Activated CD8-positive, alpha-beta memory T cell treated with anti-CD3 and anti-CD28 coated beads for 1 hour (primary cell): ENCODE measurements at places on chromosomes 1 and 21.
A peak's percentile ranks its signal among the peaks of the same experiment; 100 is the strongest.

GRCh38 chr1:232049335-232049734 lies 422.7 kb downstream of the DISC1 start:
- DNase-seq, result no peak

GRCh38 chr1:193318347-193318746 lies 131.9 kb upstream of the B3GALT2 start:
- no peak for DNase-seq

GRCh38 chr1:76038287-76039004 lies 36.1 kb upstream of the ST6GALNAC3 start:
- DNase-seq, result no peak

DNA sequence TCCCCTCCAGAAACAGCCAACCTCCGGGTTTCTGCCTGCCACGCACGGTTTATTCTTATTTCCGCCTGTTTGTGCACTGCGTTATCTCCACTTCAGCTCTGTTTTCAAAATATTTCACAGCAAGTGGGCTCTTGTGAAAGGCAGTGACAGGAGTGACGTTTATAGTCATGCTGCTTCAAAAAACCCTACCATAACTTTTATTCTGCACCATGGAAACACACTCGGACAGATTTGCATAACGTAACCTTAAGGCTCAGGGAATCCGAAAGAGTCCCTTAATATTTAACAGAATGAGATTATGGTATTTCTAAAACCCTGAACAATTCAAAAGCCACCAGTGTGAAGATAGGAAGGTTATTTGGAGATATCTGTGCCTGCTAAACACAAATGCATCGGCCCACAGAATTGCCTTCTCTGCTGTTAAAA lies 782 bp upstream of the SDE2 start:
- peak; percentile 34 for DNase-seq

DNA sequence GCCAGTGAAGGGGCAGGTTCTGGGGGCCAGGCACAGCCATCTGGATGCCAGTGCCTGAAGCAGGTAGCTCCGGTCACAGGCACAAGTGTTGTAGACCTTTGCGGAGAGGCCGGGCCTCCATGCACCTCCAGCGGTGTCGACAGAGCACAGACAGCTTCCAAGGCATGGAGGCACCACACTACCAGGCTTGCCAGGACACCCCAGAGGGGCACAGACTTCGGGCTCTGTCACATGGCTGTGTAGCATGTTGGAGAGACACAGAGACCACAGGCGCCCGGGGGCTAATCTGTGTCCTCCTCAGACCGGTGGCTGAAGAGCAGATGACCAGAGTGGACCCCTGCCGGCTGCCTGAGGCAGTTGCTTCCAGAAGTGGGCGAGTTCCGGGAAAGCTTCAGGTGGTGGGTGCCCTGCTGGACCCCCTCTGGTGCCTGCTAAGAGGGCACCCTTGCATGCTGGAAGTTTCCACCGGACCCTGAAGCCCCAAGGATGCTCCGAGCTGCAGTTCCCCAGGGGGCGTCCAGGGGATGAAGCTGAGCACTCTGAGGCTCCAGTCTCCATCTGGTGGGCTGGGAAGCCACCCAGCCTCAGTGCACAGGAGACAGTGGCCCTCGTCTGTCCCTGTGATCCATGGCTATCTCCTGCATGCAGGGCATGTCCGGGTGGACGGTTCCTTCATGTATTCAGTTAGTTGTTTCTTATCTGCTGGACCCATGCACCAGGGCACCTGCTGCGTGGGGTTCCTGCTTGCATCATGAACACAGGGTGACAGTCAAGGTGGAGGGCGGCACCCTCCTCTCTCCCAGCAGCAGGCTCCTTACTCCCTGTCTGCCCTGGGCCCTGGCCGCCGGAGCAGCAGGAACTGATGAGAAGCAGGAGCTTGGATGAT lies 82.4 kb downstream of the OBSCN start:
- DNase-seq, result no peak

DNA sequence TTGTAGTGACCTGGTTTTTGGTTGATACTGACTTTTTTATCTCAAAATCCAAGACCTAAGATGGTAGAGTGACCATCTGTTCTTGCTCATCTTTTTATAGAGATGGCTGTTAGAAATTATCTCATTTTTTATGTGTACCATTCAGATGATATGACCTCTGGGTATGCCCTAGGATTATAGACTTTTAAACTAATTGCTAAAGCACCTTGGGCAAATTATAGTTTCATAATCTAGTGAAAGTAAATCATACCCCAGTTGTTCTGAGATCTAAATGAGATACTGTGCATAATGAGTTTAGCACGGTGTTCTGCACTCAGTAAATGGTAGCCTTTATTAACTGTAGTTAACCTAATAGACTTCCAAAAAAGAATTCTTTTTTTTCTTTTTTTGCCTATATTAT lies 182.6 kb upstream of the L1TD1 start:
- no peak for DNase-seq

GRCh38 chr1:200168926-200169325 lies 141.4 kb downstream of the NR5A2 start:
- no peak for DNase-seq

DNA sequence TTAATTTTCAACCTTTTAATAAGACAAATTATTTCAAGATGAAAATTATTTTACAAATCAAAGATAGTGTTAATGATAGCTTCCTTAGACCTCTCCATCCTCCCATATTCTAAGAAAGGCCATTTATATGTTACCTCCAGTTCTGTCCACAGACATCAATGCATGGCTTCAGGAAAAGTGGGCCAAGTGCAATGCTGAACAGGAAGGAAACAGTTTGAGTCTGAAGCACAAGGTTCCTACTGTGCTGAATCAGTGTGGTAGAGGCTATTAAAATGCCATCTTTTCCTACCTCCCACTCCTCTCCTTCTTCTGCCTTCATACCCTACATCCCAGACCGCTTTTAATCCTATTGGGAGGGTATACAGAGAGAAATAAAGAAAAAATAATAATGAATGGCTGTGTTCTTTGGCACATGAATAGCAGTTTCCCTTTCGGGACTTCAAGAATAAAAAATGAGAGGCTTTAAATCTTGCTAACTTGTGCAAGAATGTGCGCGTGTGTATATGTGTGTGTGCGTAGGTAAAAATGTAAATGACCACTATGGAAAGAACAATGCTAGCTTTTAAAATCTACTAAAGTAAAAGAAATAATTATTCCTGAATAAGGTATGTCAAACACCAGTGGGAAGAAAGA lies 62.6 kb upstream of the C1orf105 start:
- no peak for DNase-seq

- no peak for DNase-seq
These were observed 73.1 kb upstream of the GJB5 start for GRCh38 chr1:34681480-34682451.

DNA sequence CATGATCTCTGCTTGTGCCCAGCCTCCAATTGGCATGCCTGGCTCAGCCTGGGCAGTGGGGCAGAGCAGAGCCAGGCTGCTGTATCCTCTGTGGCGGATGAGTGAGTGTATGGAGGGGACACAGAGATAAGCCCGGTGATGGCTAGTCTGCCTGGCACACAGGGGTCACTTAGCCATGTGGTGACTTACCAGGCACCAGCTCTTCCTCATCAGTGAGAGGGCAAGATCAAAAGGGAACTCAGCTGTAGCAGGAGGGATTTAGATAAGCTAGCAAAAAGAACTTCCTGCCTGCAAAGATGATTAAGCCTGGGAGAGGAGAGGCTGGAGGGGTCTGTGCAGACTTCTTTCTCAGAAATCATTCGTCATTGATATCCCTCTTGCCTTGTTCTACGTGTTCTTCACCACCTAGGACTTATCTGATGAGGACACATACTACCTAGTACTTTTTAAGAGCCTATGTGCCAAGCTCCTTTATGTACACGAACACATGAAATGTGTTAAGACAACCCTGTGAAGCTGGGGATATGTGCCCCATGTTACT lies 7.9 kb downstream of the KIF21B start:
- DNase-seq, result no peak

DNA sequence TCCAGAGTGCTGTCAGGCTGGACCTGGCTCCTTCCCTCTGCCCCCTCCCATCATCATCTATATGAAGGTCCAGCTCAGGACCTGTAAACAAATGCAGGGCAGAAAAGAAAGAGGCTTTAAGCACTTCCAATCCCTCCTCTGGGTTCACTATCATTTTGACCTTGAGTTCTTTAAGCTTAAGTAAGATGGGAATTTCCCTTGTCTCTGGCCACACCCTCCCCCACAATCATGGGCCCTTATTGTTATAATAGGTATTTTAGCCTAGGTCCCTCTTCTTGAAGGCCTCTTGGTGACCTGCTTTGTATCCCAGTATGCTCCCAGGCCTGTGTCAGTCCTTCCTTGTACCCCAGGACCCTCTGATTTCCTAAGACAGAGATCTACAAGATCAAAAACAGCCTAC lies 45.1 kb upstream of the EPS15 start:
- no peak for DNase-seq

GRCh38 chr1:8965121-8965820 lies 19.6 kb downstream of the CA6 start:
- no peak for DNase-seq

DNA sequence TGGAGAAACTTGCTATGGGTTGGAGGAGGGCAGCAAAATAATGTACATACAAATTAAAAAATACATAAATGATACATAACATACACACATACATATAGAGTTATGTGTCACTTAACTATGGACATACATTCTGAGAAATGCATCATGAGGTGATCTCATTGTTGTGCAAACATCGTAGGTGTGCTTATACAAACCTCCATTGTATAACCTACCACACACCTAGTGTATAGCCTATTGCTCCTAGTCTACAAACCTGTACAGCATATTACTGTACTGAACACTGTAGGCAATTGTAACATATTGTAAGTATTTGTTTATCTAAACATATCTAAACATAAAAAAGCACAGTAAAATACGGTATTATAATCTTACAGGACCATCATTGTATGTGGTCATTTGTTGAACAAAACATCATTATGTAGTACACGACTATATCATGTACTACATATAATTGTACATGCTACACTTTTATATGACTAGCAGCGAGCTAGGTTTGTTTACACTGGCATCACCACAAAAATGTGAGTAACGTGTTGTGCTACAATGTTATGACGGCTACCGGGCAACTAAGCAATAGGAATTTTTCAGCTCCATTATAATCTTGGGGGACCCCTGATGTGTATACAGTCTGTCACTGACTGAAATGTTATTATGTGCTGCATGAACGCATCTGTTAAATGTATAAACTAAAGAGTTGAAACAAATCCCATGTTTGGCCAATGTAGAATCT lies 35.5 kb downstream of the ITGB3BP start:
- DNase-seq, result no peak

GRCh38 chr1:181080556-181080955 lies 7.9 kb upstream of the IER5 start:
- DNase-seq, result no peak

- DNase-seq, result no peak
These were observed 87.3 kb downstream of the TBX15 start for GRCh38 chr1:118900643-118901440.

DNA sequence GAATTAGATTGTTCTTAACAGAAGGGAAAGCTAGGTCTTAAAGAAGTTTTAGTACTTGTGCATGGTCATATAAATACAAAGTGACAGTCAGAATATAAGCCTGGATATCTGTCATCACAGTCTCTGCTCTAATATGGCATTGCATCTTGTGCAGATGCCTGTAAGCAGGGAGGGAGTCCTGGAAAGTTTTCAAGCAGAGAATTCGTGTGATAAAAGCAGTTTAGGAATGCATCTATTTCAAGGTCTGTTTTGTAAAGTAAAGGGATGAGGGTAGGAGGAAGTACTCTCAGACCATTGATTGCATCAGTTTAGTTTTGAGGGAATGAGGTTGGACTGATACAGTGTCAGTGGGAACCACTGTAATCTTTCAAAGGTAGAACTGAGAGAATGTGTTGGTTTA lies 30.6 kb downstream of the IARS2 start:
- DNase-seq, result no peak

- no peak for DNase-seq
These were observed 207.4 kb upstream of the NRIP1 start for GRCh38 chr21:15272171-15272570.

GRCh38 chr21:45313682-45314081 lies 26.0 kb upstream of the POFUT2 start:
- no peak for DNase-seq

- DNase-seq, result no peak
These were observed 57.5 kb downstream of the HSD3B1 start for GRCh38 chr1:119564548-119564947.

- DNase-seq, result no peak
These were observed 360.8 kb downstream of the GPATCH2 start for GRCh38 chr1:217270101-217270500.

DNA sequence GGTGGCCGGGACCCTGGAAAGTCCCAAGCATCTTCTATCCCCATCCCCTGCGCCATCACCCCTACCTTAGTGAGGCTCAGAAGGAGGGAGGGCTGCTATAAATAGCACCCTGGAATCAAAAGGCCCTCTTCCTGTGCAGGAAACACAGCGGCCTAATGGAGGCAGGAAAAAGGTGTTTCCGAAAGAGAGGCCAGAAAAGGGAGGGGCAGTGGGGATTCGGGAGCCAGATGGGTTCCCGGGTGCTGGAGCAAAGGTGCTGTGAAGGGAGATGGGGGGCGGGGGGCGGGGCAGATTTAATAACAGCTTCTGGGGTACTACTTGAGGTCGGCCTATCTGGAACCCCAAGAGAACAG lies 16.6 kb downstream of the NAV1 start:
- no peak for DNase-seq

- DNase-seq, result no peak
These were observed 220.4 kb downstream of the TPR start for GRCh38 chr1:186154651-186155050.

- DNase-seq, result no peak
These were observed 13.7 kb upstream of the ACADM start for GRCh38 chr1:75710832-75711231.

DNA sequence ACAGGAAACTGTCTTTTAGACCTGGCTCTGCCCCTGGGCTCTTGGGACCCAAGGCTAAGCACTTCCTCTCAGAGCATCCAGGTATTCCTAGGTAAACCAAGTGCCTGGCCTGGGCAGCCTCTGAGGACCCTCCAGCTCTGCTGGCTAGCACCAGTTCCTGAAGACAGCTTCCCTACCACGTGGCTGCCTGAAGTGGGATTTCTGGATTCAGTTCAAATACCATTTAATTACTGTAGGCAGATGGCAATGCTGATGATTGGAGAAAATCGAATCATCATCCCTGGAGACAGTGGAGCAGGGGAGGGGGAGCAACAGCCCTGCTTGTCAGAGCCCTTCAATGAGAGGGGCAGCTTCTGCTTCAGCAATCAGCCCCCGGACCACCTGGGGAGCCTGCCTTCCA lies 11.9 kb downstream of the KIF21B start:
- DNase-seq, result no peak

- DNase-seq, result no peak
These were observed 40.5 kb upstream of the ZNF326 start for GRCh38 chr1:89954401-89954800.

GRCh38 chr1:160885042-160885441 lies at the start of gene ITLN1:
TSS of gene ITLN1 (minus strand) at chr1:160885180. CDS start at chr1:160884877, 303 bp downstream.
- DNase-seq, result no peak
